ENCODE measurements at places on chromosomes 12 and 14.

DNA sequence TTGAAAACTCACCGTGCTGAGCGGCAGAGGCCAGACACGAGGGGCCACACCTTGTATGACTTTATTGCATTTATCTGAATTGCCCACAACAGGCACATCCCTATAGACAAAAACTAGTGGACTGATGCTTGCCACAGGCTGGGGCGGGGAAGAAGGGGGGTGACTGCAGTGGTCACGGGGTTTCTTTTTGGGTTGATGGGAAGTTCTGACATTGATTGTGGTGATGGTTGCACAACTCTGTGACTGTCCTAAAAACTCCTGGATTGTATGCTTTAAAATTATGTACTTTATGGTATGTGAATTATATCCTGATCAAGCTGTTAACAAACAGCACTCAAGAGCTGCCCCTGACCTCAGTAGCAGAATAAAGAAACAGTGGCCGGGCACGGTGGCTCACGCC is 25.7 kb downstream of the DHX37 start:
- no peak for DNase-seq

- no peak for DNase-seq
Observed at GRCh38 chr12:42766754-42767153, 177.2 kb upstream of the PRICKLE1 start.

DNA sequence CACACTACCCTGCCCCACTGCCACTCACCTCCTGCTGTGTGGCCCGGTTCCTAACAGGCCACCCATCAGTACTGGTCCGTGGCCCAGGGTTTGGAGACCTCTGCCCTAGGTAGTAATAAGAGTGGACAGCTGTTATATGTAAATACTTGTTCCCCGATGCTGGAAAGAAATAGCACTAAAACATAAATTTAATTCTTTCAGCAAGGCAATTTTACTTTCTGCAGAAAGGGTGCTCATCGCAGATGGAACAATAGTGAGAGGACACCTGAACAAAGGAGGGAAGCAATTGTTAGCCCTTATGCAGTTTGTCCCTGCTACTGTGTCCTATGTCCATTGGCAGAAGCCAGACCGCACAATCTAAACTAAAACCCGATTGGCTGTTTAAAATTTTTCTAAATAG is 5.9 kb upstream of the CYP46A1 start:
- no peak for DNase-seq

GRCh38 chr14:101225157-101226152 is 321.9 kb upstream of the RTL1 start:
- no peak for DNase-seq

DNA sequence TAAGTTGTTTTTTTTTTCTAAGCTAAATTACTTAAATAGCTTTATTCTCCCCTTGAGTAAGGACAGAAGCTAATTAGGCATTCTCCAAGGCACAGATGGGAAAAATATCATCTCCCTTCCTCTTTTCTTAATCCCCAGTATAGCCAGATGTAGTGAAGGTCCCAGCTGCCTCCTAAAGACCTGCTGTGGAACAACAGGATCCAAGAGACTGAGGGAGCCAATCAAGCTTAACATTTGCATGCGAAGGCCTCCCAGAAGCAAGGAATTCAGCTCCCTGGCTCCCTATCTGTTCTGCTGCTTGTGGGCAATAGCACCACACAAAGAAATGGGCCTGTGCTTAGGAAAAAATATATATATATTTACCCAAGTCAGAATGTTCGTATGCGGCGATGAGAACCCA is 255.2 kb downstream of the SYT1 start:
- DNase-seq = no peak

GRCh38 chr12:120941846-120942405 is 36.4 kb upstream of the HNF1A start:
- DNase-seq = no peak

DNA sequence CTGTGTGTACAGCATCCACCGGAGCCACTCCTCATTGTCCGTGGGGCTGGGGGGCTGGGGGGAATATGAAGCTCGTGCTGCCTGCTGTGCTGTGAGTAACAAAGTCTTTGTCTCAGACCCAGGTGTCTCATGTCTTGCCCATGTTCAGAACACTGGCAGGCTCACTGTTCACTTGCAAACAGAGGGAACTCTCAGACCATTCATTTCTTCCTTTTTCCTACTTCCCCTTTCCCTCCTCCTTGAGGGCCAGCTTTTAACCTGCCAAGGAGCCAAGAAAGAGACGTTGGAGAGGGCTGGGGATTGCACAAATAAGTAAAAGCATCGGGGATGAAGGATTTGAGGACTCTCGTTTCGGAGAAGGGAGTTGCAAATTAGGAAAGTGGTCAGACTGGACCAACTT is 21.6 kb downstream of the GPR132 start:
- no peak for DNase-seq

GRCh38 chr14:20376071-20376588 is 32.7 kb downstream of the PARP2 start:
- no peak for DNase-seq

GRCh38 chr12:104275689-104276088 is 27.9 kb upstream of the EID3 start:
- DNase-seq = no peak
